Left colon (tissue), 2 donors: ENCODE measurements at places on chromosomes 1 and 21. TPM values are rescaled to one million over a fixed set of nuclear protein-coding genes. Genes with fewer than 3 reads are reported as not detected.

Gene THRAP3
- 79.7 TPM for total RNA-seq

Gene MPL
- total RNA-seq: 0.56 TPM

Gene NHLH1
- 0.20 TPM for total RNA-seq

Gene FAM229A
- 8.9 TPM for total RNA-seq

Gene WNT2B
- 7.1 TPM for total RNA-seq

Gene MAN1C1
- total RNA-seq: 1.7 TPM

DNA sequence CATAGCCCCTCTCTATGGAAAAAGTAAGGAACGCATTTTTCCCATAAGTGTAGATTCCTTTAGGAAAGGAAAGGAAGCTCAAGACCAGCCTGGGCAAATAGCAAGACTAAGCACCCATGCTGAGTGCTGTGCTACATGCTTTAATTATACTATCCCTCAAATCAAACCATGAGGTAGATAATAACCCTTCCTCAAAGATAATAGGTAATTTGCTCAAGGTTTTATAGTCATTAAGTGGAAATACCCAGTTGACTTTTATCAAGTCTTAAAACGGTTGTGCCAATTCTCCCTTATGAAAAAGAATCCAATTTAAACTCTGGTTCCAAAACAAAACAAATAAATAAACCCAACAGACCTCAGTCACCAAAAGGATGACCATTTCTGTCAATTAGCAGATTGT, 3.4 kb downstream of the KIAA0319L start:
- DNase-seq: no peak

DNA sequence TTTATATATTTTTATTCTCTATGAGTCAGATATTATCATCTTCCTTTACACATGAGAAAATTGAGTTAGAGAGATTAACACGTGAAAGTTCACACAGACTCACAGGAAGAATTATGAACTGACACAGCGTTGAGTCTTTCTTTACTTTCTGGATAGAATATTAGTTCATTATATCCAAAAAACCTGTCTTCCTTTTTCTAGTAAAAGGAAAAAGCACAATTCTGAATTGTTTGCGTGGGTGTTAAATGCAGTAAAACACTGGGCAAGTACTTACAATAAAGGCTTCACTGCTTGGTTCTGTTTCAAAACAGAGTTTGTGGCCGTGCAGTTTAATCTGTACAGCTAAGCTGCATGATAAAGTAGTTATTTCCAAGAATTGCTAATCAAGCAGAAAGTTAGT, 10.8 kb downstream of the MAGI3 start:
- no peak for DNase-seq

- DNase-seq: peak; percentile 20
Observed at GRCh38 chr1:215146240-215146975, 63.9 kb downstream of the KCNK2 start.

DNA sequence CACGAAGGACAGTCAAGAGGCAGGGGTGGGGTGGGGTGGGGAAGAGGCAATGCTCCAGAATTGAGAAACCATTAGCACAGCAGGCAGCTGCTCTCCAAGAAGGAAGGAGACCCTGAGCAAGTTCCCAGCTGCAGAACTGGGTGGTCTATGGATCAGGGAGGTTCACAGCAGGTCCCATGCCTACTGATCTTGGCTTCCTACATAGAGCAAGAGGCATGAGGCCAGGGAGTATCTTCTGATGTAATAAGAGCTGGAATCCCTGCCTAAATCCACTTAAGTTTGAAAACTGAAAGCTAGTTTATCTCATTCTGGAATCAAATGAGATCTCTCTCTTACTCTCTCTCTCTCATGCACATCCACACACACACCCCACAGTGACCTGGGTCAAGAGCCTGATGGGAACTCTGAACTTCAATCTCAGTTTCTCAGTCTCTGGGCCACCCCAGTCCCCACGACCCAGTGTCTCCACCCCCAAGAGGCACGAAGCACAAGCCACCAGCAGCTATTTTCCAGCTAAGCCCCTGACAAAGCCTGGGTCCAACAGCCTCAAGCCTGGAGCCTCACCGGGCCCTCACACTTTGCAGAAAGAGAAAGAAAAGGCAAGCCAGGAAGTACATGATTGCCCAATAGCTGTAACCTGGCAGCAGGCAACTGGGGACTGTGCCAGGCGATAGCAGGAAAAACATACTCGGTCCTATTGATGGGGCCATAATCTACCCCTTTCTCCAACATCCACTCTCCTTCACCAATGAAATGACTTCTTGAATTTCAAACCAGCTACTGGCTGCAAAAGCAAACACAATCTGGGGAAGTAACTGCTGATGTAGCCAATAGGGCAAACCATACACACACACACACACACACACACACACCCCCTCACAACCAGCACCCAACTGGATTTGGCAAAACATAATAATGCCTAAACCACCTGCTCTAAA, 2.2 kb downstream of the NUAK2 start:
- peak; percentile 89 for DNase-seq

DNA sequence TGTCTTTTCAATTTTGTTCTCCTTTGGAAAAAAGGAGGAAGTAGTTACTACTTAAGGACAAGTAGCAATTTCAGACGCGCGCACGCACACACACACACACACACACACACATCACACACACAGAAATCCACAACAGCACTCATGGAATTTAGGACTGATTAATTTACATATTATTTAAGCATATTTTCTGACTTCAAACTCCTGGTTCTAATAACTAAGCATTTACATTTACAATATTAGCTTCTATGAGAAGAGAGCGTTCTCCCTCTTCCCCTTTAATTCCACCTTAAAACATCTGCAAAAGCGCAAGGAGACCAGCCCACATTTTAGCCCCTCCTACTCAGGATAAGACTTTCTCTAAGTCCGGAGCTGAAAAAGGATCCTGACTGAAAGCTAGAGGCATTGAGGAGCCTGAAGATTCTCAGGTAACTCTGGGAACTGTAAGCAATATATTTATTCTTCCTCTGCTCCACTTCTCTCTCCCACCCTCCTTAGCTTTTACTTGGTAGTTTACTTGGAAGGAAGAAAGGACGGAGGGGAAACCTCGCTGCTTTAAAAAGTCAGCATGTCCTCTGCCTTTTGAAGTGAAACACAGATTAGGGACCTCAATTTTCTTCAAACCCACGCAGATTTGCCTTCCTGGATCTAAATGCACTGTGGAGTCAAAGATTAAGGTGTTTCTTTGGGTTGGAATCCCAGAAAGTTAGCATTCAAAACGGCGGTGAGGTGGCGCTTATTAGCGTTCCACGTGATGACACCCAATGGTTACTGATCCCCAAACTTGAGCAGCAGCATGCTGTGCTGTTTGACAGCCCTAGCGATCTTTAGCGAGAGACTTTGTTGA, at the start of gene PLA2G4A:
PLA2G4A (plus strand) TSS at position 339 of the 844 bp plus-strand sequence. CDS start 25,406 bp downstream, outside the sequence.
- DNase-seq: peak; percentile 52

DNA sequence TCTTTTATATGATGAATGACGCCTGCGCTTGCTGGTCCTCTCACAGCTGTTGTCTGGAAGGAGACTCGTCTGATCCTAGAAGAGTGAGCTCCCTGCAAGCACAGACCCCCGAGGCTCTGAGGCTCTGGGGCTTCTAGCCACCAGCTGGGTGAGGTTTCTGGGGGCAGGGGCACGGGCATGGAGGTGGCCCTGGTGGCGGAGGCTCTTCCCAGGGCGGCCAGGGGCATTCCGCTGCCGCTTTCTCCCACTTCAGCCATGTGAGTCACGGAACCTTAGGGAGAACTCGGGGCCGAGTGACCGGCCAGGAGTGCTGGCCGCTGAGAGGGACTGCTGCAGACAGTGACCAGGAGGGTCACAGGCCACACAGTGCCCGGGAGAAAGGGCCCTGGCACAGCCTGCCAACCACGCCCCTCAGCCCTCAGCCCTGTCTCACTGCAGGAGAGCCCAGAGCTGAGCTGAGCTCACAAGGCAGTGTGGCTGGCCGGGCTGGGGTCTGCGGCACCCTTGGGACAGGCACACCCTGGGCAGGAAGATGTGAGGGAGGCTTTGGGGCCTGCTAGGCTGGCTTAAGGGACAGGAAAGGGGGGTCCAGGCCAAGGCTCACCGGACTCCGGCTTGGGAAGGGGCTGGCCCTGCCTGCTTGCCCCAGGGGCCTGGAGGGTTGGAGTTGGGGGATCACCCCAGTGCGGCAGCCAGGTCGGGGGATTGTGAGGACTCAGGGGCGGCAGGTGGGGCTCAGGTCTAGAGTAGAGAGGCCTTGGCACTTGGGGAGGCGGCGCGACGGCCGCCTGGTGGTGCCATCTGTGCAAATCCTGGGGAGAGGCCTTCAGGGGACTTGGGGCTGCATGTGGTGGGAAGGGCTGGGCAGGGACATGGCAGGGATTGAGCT, 35.7 kb downstream of the MORN1 start:
- DNase-seq: no peak

DNA sequence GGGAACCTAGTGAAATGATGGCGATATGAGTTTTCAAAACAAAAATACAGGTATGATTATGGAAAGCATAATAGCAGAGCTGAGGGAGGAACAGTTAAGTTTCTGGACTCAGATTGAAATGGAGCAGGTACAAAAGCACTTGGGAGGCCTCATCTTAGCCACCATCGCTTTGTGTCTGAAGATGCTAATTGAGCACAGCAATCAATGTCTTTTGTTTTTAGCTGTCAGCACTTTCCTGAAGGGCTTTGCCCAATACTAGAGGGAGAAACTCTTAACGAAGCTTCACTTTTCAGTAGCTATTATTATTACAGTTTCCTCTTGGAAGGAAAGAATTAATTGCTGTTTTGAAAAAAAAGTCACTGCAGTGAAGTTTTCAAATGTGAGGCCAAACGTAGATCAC, 348.7 kb downstream of the RWDD3 start:
- no peak for DNase-seq

DNA sequence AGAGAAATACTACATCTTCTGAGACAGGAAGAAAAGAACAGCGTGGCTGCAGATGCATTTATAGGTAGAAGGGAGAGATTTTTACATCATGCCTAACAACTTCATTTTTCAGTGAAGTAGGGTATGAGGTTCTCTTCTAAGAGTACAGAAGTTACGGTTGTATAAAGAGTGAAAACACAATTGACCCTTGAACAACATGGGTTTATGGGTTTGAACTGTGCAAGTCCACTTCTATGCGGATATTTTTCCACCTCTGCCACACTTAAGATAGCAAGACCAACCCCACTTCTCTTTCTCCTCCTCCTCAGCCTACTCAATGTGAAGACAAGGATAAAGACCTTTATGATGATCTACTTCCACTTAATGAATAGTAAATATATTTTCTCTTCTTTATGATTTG, 64.5 kb downstream of the RPAP2 start:
- no peak for DNase-seq

- DNase-seq: peak; percentile 49
Observed at GRCh38 chr1:202599669-202600431, 110.4 kb downstream of the SYT2 start.

- DNase-seq: no peak
Observed at GRCh38 chr1:70265946-70266345, 44.8 kb downstream of the SRSF11 start.

GRCh38 chr1:204513117-204513716, 3.0 kb upstream of the MDM4 start:
- DNase-seq: peak; percentile 28

DNA sequence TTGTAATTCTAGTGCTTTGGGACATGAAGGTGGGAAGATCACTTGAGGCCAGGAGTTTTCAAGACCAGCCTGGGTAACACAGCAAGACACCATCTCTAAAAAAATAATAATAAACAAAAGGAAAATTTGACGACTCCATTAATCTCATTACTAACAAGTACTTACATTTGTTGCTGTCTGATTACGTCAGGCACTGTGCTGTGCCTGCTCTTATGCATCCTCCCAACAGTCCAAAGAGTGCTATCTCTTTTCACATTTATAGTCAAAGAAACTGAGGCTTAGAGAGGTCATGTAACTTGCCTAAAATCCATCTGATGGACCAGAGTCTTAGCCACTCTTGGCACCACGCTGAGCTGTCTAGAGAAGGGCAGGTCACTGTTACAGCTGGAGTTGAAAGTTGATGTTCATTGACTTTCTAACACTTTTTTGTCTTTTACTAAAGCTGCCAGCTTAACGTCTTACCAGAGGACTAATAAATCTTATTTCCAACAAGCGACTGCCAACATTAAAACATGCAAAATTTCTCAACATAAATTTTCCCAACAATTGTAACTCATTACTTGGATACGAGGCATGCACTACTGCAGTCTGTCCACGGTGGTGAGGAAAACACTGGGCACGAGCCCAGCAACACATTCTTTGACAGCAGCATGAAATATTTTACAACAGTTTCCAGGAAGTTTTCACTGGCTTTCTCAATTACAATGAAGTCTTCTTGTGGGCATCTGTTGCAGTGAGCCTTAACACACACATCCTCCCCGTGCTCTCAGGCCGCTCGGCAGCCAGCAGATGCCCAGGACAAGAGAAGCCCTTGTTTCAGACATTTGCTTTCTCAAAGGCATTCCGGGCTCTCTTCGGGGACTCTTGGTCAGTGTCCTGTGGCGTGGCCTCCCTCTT, 262.9 kb upstream of the PROX1 start:
- peak; percentile 44 for DNase-seq

- DNase-seq: no peak
Observed at GRCh38 chr1:192787914-192788585, 20.8 kb upstream of the RGS2 start.

DNA sequence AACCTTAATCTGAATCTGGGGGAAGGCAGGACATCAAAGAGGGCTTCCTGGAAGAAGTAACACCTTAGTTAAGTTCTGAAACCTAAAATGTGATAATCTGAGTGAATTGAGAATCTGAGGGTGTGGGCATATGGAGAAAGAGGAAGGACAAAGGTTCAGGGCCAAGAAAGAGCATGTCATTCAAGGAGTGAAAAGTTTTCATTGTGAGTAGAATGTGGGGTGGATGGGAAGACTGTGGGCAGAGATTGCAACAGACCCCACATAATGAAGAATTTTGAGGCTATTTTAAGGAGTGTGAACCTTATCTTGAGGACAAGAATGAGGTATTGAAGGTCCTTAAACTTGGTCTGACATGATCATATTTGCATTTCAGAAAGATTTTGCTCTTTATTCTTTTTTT, 227.2 kb downstream of the PTGER3 start:
- DNase-seq: no peak

DNA sequence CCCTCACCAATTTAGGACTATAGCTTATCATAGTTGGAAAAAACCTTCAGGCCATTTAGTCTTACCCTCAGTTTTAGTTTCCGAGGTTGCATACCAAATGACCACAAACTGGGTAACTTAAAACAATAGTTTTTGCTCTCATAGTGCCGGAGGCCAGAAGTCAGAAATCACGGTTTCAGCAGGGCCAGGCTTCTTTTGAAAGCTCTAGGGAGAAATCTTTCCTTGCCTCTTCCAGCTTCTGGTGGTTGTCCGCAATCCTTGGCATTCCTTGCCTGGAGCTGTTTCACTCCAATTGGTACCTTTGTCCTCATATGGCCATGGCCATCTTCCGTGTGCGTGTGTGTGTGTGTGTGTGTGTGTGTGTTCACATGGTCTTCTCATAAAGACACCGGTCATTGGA, 12.4 kb upstream of the PLXNA2 start:
- DNase-seq: no peak

GRCh38 chr1:15760520-15761211, 2.1 kb downstream of the FBLIM1 start:
- DNase-seq: no peak

- DNase-seq: no peak
Observed at GRCh38 chr1:176884911-176885310, 279.6 kb downstream of the ASTN1 start.

DNA sequence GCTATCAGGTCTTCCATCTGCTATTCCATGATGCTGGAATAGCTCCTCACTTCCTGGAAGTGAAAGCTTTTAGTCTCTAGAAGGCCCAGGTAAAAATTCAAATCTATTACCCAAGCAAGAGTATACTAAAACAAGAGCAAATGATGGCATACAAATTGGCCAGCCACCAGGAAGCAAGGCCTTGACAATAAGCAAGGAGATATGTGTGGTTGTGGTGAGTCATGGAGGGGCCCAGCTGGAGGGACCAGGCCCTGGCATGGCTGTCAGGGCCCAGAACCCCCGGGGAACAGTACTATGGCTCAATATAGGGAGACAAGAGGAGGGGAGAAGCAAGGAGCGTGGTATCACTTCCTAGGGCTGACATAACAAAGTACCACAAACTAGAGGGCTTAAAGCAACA, 358.7 kb downstream of the RRAGC start:
- no peak for DNase-seq
